ENCODE measurements at places on chromosomes 7 and 10. TPM values are rescaled to one million over a fixed set of nuclear protein-coding genes. Genes with fewer than 3 reads are reported as not detected.

- no peak for DNase-seq
Measured at GRCh38 chr7:147539685-147540084, 1050.9 kb upstream of the C7orf33 start.

DNA sequence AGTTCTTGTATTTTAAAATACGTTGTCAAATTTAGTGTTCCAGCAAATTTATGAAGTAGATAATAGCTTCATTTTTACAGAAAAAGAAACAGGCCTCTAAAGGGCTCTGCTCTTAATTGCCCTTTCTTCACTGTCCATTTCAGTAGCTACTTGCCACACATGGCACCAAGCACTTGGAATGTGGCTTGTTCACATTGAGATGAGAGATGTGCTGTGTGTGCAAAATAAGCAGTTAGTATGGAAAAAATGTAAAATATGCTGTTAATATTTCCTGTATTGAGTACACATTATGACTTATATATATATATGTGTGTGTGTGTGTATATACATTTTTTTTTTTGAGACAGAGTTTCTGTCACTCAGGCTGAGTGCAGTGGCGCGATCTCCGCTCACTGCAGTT is 19.5 kb downstream of the RBM33 start:
- DNase-seq = no peak

DNA sequence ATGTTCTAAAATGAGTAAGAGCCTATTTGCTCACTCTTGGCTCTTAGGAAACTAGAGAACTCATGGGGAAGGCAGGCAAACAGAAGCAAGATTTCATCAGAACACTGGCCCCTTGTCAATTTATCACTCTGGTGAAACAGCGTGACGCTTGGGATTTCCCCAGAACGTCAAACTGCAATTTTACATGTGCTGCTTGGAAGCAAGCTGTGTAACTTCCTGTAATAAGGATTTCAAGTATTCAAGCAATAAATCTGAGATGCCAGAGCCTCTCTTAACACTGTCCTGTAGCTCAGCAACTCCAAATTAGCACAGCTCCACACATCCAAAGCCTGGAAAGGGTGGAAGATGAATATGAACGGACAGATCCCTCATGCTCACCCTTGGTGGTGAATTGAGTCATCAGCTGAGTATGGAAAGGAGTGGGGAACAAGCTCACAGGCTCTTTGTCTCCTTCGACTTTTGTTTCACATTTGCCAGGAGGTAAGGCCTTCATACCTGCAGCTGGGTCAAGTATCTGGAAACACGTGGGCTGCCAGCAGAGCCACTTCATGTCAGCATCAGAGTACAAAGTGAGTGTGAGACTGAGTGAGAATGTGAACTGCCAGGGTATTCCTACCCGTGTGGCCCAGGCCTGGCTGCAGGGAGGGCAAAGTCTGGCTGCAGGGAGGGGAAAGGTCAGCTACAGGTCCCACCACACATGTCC is 140.4 kb upstream of the NAMPT start:
- no peak for DNase-seq

- no peak for DNase-seq
Measured at GRCh38 chr7:69602522-69602921, 4.2 kb downstream of the AUTS2 start.

DNA sequence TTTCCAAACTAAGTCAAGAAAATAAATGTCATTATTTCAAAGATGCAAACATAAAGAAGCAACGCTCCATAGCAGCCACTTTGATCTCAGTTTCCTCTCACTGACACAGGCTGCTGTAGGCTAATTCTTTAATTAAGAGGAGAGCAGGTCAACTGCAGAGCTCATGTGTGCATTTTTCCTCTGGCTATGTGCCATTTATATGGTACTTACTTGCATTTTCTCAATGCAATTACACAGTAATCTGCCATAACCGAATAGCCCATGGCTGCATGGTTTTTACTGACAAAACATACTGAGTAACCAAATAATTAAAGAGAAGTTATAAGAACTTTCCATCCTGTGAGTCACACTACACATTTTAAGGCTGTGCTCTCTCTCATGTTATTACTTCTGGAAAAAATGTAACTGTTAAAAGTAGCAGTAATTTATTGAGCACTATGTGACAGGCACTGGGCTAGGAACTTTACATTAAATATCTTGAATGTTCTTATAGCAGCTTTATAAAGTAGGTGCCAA is 122.0 kb downstream of the ELAPOR2 start:
- no peak for DNase-seq

- no peak for DNase-seq
Measured at GRCh38 chr7:25907214-25907613, 244.8 kb upstream of the NFE2L3 start.

GRCh38 chr7:25575634-25576033 is 347.3 kb upstream of the NPVF start:
- no peak for DNase-seq

GRCh38 chr7:139854803-139855497 is 25.9 kb downstream of the TBXAS1 start:
- DNase-seq = no peak

- no peak for DNase-seq
Measured at GRCh38 chr7:36653008-36653662, 71.2 kb downstream of the AOAH start.

DNA sequence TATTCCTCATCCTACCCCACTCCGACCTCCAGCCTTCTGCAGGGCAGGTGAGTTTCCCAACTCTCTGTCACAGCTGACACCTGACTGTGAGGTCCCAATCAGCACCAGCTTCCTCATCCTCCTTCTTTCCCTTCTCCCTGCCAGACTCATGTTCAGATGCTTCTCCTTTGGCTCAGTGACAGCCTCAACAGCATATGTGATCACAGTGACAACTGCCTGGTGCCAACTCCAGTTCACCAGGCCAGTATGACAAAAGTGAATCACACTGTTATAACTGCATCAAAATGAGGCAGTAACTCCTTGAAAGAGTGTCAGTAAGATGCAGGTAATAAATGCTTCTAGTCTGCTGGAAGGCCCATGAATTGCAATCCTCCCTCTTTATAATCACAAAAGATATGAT is 46.8 kb upstream of the NFE2L3 start:
- no peak for DNase-seq

The OPN4 gene
- not detected for total RNA-seq

The EPHA1 gene
- total RNA-seq = 29.9 TPM

The LDB3 gene
- total RNA-seq = 0.20 TPM

The CAPZA2 gene
- total RNA-seq = 135 TPM

Measured in HCT116 (cell line).